ENCODE measurements at places on chromosomes 16 and 17.

- no peak for DNase-seq
Measured at GRCh38 chr17:47774331-47774730, 41.3 kb downstream of the TBX21 start.

DNA sequence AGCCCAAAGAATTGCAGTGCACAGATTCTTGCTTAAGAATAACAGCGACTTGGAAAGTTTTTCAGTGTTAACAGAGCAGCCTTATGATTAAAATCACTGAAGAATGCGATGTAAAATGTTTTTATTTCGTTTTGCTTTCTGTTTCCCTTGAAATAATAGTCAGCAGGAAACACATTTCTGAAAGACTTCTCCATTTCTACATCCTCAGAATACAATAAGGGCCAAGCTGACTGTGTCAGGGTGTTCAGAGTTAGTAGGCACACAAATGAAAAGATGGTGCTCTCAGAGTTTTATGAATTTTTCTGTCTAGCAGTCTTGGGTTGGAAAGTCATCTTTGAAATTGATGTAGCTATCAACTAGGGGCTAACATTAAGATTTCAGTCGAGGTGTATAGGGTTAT lies 582.9 kb upstream of the RBFOX1 start:
- DNase-seq: no peak

DNA sequence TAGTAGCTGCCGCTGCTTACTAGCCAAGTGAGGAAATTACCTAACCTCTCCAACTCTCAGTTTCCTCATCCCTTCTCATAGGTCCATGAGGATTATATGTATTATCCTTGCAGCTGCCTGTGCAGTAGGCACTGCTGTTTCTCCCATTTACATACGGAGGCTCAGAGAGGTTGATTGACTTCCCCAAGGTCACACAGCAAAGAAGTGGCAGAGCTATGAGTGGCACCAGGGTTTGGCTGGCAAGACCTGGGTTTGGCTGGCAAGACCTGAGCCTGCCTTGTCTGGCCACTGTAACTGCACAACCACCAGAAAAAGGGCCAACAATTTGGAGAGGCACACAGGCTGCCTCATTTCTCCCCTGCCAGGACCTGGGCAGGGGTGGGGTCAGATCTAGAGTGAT lies 2.5 kb upstream of the NDRG4 start:
- DNase-seq: no peak

DNA sequence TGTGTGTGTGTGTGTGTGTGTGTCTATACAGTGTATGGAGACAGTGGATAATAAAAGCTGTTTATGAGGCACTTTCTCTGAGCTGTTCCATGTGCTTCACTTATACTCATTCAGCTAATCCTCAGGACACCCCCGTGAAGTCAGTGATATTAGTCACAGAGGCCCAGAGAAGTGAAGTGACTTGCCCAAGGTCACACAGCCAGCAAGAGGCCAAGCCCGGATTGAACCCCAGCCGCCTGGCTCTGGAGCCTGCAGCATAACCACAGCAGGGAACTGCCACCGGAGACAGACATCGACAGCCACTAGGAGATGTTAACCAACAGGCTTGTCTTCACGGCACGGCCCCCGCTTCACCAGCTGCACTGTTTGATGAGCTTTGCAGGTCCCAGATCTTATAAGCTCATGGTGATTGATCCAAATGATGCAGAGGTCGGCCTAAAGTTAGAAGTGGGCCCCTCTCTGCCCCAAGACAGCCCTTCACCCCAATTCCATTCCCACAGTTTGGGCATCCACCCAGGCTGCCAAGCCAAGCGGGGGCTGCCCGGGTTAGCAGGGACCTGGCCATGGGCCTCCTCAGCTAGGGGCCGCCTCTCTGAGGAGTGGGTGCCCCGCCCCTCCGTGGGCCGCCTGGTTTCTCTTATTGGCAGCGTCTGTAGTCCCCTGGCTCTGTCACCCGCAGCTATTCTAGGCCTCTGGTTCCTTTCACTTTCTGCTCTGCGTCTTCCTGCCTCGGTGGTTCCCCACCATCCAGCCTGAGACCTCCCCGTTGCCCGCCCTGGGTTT lies 30.9 kb downstream of the SOCS1 start:
- no peak for DNase-seq

GRCh38 chr17:10135539-10136257 lies 62.7 kb downstream of the GAS7 start:
- no peak for DNase-seq

GRCh38 chr17:78651554-78651953 lies 74.4 kb upstream of the DNAH17 start:
- no peak for DNase-seq

GRCh38 chr17:33370401-33370800 lies 77.3 kb upstream of the ASIC2 start:
- no peak for DNase-seq

DNA sequence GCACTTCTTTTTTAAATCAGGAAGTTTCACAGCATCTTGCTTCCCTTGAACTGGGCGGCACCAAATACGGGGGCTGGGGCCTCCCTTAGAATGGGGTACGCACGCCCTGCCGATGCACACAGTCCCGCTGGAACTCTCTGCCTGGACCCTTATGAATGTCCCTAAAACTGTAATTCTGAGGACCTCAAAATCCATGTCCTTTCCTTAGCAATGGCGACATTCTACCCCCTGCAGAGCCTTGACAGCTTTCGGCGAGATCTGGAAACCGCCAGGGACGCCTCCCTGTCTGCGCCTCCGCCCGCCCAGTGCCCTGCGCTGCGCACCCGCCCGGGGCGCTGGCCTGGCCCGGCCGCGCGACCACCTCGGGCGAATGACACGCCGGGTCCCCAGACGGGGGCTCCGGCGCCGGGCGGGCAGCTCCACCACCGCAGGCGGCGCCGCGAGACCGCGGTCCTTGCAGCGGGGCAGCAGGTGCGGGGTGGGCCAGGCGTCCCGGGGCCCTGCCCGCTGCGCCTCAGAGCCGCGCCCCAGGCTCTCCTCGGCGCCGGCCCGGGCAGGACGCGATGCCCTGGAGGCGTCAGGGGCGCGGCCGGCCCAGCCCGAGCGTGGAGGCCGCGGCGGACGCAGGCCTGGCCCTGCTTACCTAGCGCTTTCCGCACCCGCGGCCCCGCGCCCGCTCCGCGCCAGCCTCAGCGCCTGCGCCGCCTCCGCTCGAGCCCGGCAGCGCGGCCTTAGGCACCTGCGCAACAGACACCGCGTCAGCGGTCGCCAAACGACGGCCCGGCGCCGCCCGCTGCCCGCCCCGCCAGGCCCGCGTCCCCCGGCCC lies 548 bp downstream of the HAGH start:
- peak; percentile 29 for DNase-seq

GRCh38 chr17:34765291-34765690 lies 185.9 kb downstream of the TMEM132E start:
- no peak for DNase-seq

DNA sequence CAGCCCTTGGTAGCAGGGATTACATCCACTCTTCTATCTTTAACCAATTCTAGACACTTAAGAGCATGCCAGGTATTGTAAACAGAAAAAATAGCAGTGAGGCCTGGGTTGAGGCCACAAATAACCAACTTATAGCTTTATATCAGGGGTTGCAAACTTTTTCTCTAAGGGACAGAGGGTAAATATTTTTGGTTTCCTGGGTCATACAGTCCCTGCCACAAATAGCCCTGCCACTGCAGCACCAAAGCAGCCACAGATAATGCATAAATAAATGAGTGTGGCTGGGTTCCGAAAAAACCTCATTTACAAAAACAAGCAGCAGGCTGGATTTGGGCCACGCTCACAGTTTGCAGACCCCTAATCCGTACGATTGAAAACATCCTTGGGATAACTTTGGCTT lies 46.7 kb downstream of the STAT3 start:
- no peak for DNase-seq

- DNase-seq: no peak
Measured at GRCh38 chr17:39740357-39741111, 2.8 kb downstream of the GRB7 start.

DNA sequence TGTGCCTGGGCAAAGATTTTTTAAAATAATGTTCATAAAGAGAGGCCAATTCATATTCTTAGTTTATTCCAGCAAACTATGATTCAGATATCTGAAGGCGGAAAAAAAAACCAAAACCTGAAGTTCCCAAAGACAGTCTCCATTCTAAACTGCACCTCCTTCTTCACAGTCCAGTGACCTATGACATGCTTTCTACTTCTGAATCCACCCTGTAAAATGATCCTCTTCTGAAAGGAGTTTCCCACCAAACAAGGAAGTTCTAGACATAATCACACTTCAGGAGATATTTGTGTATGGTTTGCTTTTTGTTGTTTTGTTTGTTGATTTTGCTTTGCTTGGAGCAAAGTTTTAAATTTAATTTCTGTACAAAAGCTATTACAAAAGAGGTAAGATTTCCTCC lies 12.9 kb upstream of the CHST4 start:
- DNase-seq: no peak

DNA sequence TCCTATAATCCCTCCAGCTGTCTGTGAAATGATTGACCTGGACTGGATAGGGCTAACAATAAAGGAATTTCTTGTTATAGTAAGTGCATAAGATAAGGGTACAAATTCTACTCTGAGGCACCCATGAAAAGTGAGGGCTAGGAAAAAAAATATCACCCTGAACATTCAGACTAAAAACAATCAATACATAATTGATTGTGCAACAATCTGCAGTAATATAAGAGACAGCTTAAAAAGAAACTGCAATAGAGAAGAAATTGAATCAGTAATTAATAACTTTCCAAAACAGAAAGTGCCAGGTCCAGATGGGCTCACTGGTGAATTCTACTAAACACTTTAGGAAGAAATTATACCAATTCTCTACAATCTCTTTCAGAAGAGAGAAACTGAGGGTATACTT lies 44.2 kb upstream of the CREBBP start:
- DNase-seq: no peak

DNA sequence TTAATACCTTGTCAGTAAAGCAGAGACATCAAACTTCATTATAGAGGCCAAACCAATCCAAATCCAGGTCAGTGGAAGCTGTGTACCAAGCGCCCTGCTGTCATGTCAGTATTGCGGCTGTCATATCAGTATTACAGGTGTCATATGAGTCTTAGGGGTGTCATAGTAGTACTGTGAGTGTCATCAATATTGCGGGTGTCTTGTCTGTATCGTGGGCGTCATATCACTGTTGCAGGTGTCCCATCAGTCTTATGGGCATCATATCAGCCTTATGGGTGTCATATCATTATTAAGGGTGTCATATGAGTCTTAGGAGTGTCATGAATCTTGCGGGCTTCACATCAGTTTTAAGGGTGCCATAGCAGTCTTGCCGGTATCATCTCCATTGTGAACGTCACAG lies 6.0 kb upstream of the PRDM7 start:
- DNase-seq: no peak

DNA sequence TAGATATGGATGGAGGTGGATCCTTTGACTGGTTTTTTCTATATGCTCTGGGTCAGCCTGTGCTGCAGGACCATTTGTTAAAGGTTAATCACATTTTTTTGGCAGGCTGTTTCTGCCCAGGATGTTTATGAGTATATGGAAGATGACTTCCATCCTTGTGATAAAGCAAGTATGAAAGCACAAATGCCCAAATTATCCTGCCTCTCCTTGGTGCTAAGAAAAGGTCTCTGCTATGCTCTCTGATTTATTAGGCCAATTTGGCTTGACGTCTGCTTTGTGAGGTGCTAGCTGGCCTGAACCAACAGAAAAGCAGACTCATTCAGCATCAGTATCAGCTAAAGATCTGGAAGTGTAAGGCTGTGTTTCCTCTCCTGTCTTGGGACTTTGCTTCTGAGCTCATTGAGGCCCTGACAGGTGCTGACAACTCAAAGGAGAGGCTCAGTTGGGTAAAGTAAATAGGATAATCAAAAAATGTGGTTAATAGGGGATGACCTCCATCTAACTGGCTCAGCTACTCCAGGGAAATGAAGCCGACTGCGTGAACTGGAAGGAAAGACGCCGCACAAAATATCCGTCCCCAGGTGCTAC lies 15.2 kb downstream of the ANKRD40 start:
- DNase-seq: no peak

DNA sequence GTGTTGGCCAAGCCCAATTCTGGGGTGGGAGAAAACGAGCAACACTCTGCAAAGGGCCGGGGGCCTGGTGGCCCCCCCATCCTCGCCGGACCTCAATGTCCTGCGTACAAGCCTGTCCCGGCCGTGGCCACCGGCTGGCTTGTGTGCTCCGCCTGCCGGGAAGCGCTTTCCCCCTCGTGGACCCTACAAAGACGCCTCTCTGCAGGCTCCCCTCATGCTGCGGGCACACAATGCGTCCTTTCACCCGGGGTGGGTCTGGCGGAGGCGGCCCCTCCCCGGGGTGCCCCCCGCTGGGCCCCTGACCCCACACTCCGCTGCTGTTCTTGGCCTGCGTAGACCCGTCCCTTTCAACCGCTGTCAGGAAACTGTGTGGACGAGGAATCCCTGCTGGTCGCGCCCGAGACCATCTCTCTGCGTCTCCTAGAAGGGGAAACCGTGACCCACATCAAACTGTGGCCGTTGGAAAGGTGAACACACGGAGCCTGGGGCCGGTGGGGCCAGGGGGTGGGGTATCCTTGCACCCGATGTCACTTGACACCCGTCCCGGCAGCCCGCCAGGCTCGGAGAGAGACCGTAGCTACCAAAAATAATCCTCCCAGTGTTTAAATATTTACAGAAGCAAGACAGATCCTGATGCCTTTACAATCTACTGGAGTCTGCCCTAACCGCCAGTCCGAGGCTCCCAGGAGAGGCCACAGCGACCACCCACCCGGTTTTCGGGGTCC lies 43.6 kb downstream of the TBC1D16 start:
- DNase-seq: no peak

GRCh38 chr16:52368859-52369258 lies 178.1 kb downstream of the TOX3 start:
- no peak for DNase-seq

DNA sequence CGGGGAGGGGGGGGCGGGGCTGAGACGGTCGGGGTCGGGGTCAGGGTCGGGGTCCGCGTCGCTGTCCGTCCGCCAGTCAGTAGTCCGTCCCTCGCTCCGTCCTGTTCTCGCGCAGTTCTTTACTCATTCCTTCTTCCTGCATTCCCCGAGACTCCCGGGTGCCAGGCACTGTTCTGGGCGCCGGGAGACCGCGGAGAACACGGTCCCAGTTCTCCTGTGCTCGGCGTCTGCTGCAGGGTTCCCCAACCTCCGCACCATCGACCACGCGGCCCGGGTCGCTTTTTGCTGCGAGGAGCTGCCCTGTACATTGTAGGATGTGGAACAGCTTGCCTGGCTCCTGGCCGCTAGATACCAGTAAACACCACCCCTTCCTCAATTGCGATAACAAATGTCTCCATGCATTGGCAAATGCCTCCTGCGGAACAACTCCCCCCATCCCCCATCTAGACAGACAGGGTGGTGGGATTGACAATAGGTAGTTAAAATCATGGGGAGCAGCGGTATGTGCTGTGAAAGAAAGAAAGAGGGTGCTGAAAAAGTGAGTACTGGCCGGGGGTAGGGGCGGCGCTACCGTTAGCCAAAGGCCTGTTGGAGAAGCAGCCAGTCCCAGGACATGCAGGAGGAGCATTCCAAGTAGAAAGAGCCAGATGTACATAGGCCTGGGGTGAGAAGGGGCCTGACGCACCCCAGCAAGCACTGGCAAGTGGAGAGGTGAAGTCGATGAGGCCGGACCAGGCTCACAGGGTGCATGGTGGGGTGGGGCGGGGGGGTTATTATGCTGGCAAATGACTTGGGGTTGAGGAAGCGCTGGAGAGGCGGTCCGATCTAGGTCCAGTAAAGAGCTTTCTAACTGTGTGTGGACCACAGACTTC lies 631 bp downstream of the TRAF7 start:
- no peak for DNase-seq

- no peak for DNase-seq
Measured at GRCh38 chr17:77213778-77214132, 73.0 kb downstream of the SEC14L1 start.

- no peak for DNase-seq
Measured at GRCh38 chr17:61221597-61222471, 177.8 kb upstream of the TBX2 start.

Data from left renal pelvis (tissue), 4 donors.